ENCODE measurements at places on chromosomes 7 and 10. TPM values are rescaled to one million over a fixed set of nuclear protein-coding genes. Genes with fewer than 3 reads are reported as not detected.

Gene UCMA
- not detected for total RNA-seq

DNA sequence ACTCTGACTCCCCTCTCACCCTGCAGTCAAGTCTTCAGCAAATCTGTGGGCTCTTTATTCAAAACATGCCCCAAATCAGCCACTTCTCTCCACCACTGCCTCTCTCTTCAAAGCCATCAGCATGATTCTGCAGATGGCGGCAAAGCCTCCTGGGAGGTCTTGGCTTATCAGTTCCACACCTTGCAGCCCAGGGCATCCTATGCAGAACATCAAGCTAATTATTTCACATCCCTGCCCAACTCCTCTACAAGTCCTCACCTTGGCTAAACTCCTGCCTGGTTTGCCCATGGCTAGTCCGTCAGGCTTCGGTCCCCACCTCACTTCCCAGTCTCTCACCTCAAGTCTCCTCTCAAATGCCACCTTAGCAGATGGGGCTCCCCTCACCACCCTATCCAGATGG is 70.2 kb downstream of the PIP4K2A start:
- H3K27me3 ChIP-seq: no peaks in the 10 kb centered on the region
- no peaks in the 10 kb centered on the region for H3K36me3 ChIP-seq
- DNase-seq: no peak
- H3K4me1 ChIP-seq: peaks cover 7% of the 10 kb centered on the region
- no peak overlapping the region for H3K27ac ChIP-seq
- H3K4me3 ChIP-seq: no peak overlapping the region

- peak overlapping the region; percentile 25 for H3K4me3 ChIP-seq
- no peaks in the 10 kb centered on the region for H3K36me3 ChIP-seq
- DNase-seq: peak; percentile 26
- H3K27me3 ChIP-seq: no peaks in the 10 kb centered on the region
Observed at GRCh38 chr7:28036696-28037095, 143.9 kb downstream of the JAZF1 start.

DNA sequence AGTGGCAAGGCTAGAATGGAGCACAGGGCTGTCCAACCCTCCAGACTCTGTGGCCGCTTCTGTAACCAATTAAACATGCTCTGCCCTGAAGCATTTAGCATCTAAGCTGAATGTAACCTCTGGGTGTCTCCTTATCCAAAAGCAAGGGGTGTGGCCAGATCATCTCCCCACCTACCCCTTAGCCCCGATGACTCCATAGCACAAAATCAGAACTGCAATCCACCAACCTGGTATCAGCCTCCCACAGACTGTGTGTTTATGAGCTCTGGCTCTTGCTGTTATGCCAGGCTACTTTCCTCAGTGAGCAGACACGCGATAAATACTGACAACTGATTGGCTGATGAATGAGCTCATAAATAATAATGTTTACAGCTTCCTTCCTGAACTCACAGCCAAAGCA is 3.2 kb downstream of the FRMD4A start:
- no peak for DNase-seq
- H3K4me3 ChIP-seq: no peak overlapping the region
- H3K36me3 ChIP-seq: no peaks in the 10 kb centered on the region
- no peak overlapping the region for H3K27ac ChIP-seq
- H3K27me3 ChIP-seq: peaks cover 15% of the 10 kb centered on the region

GRCh38 chr10:125158601-125159485 is 1.5 kb downstream of the CTBP2 start:
- H3K27ac ChIP-seq: peak overlapping the region; percentile 78
- H3K36me3 ChIP-seq: no peaks in the 10 kb centered on the region
- no peaks in the 10 kb centered on the region for H3K27me3 ChIP-seq
- H3K4me3 ChIP-seq: peak overlapping the region; percentile 69
- DNase-seq: peak; percentile 47
